ENCODE measurements at places on chromosomes 12 and 14.

- DNase-seq = no peak
Measured at GRCh38 chr12:53217051-53217930, 10.2 kb upstream of the ITGB7 start.

- DNase-seq = no peak
Measured at GRCh38 chr12:20368651-20369304, 441 bp downstream of the PDE3A start.

GRCh38 chr12:26845057-26845666, 12.2 kb upstream of the ITPR2 start:
- no peak for DNase-seq

DNA sequence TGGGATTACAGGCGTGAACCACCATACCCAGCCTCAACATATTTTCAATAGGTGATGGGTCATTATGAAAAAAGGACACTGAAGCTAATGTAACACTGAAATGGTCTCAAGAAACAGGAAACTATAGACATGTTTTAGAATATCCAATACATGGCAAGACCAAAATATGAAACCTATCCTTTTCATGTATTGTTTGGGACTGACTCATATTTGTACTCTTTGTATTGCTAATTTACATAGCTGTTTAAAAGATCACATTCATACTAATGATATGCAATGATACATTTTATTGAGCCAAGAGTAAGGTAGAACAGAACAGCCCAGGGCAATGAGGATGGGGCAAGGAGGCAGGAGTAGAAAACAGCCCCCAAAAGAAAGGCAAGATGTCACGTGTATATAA, 32.6 kb downstream of the RESF1 start:
- no peak for DNase-seq

- no peak for DNase-seq
Measured at GRCh38 chr12:21583587-21583986, 21.1 kb downstream of the GYS2 start.

GRCh38 chr14:77319422-77319821, 1.3 kb downstream of the POMT2 start:
- DNase-seq = no peak

DNA sequence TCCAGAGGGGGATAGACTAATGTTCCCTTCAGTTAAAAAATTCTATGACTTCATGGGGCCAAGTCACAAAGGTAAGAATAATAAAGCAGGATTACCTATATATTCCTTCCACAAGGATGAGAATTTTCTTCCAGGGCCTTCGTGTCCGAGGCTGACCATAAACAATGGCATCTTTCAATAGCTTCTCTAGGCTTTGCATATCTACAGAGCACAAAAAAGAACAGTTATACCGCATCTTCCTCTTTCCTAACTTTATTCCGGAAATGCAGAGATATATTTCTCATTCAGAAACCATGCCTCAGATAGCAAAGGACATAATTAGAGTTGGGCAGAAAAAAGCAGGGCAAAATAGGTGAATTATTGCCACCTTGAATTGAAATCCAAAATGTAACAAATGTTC, 58.3 kb upstream of the ISM2 start:
- no peak for DNase-seq

- DNase-seq = no peak
Measured at GRCh38 chr12:7899755-7900154, 27.0 kb upstream of the SLC2A14 start.

GRCh38 chr12:110585231-110585799, 2.2 kb upstream of the PPTC7 start:
- DNase-seq = no peak

DNA sequence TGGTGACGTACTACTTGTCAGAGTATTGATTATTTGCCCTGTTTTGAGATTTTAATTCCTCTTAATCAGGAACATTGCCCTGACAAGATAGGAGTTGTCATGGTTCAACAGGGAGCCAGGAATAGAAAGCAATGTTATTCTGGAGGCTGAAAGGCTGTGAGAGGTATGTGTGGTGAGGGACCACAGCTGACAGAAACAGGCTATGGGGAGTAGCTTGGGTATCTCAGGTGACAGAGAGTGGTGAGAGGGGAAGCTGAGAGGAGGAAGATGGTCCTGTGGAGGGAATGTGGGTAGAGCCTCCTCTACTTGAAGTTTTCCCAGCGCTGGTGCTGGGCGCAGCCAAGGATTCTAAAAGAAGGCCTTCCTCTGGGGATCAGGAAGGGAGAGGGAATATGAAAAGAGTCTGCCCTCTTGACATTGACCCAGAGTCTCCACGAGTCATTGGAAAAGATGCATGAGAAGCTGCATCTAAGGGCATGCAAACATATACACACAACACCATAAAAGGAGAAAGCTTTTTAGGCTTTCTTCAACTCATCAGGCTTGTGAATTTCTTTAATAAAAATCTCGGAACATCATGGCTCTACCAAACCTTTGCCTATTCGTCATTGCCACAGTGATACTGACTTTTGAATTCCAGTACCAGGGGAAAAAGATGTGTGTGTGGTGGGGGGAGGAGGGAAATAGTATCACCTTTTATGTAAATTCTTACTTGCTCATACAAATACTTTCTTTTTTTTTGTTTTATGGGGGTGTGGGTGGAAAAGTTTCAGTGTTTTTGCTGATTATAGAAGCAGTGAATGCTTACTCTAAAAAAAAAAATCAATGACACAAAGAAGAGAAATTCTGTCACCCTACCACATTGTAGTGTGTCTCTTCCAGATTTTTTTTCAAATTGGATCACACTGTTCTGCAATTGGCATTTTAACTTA, 39.9 kb upstream of the DHRS7 start:
- DNase-seq = no peak

DNA sequence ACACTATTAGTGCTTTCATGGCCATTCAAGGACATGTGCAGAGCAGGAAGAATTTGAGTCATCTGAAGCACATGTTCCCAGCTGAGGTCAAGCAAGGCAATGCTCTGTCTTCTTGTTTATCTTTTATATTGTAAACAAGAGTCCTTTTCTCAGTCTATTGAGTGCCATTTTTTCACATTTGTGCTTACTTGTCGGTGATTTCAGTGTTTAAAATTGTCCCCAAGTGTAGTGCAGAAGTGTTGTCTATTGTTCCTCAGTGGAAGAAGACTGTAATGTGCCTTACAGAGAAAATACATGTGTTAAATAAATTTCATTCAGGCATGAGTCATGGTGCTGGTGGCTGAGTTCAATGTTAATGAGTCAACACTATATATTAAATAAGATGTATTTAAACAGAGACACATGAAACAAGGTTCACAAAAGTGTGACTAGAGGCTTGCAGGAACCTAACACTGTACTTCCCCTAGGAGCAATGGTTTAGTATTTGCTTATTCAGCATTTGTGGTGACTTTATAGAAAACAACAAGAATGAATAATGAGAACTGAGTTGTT, 391.1 kb downstream of the LRIG3 start:
- no peak for DNase-seq

GRCh38 chr12:93137656-93138612, 208.8 kb upstream of the EEA1 start:
- no peak for DNase-seq

DNA sequence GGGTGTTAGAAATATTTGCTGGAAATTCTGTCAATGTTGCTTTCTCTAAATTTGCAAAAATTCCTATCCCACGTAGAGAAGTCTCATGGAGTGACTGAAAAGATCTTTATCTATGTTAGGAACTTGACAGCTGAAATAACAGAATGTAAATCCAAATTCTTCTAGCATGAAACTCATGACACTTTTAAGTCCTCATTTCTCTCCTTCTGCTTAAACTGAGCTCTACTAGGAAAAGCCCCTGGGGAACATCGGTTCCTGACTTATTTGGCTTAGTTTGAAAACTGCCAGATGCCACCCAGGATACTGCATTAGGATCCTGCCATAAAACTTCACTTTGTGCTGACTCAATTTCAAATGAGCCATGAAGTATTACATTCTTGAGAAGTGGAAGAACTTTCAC, 426.0 kb downstream of the GALC start:
- no peak for DNase-seq

GRCh38 chr12:65536876-65537681, 258.6 kb downstream of the MSRB3 start:
- DNase-seq = no peak

- DNase-seq = no peak
Measured at GRCh38 chr12:114649585-114649984, 34.4 kb downstream of the TBX3 start.

DNA sequence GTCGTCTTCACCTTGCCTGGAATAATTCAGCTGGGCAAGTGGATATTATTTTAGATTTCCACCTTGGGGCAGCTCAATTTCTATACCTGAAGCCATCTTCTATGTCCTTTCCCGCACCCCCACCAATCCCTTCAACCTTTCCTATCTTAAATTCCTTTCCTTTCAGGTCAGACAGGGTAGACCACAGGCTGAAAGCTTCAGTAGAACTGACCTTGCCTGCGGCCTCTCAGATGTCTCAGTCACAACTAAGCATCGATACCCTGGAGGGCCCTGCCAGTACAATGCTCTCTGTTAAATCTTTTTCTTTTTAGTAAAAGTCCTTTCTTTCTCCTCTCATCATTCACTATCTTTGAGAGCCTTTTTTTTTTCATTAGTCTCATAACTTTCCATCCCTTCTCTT, 38.9 kb downstream of the SLC2A14 start:
- DNase-seq = no peak

GRCh38 chr14:73189651-73190050, 47.7 kb upstream of the PAPLN start:
- no peak for DNase-seq

DNA sequence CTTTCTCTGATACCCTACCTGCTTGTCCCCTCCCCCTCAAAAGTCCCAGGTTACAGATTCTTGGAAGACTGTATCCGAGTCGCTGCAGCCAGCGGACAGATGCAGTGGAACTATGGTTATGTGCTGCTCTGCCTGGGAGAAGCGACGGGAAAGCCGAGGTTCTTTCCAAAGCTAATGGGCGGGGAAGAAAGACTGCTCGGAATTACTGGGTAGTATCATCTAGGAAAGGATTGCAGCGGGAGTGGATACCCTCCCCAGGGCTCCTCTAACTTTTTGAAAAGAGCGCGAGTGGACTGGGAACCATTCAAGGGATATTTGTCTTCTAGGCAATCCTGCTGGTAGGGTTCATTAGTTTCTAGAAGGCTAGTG, 1.4 kb downstream of the PTHLH start:
- no peak for DNase-seq
